ENCODE measurements at places on chromosomes 2 and 18.

DNA sequence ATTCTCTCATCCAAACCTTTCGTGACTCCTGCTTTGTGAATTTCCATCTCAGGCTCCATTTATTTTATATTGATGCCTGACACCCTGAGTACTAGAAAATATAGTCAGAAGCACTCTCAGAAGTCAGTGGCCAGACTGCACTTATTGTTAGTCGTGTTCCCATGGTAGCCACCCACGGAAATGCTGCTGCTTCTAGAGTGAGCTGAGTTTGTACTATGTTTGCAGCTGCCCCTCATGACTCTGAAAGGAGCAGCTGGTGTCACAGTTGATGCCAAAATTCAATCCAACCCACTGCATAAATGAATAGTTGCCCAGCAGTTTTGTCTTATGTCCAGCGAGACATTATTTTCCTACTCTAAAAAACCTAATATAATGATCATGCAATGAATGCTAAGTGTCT is 265.2 kb upstream of the SPHKAP start:
- DNase-seq = no peak

DNA sequence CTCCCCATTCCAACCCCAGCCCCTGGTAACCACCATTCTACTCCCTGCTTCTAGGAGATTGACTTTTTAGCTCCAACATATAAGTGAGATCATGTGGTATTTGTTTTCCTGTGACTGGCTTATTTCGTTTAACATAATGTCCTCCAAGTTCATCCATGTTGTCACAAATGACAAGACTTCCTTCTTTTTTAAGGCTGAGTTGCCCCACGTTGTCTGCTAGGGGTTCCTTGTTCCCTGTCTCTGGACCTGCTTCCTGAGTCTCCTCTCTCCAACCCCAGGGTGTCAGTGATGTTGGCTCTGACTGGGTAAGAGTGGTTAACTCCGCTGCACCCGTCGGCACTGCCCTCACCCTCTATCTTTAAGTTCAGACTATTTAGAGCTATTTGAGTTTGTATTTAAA is 175.2 kb downstream of the SH3RF3 start:
- no peak for DNase-seq

DNA sequence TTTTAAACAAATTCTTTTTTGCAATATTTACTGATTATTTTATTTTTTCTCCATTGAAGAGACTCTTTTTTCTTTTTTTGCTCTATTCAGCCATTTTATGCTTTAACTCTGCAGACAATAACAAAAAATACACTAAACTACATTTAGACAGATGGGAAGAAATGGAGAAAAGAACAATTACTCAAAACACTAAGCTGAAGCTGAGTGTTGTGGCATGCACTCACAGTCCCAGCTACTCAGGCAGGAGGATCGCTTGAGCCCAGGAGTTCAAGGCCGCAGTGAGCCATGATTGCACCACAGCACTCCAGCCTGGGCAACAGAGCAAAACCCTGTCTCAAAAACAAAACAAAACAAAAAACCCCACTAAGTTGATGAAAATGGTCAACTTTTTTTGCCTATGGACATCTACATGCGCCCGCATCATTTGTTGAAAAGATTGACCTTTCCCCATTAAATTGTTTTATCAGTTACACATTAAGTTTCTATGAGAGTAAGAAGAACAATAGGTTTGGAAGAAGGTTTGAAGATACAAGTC is 43.0 kb downstream of the E2F6 start:
- DNase-seq = no peak

DNA sequence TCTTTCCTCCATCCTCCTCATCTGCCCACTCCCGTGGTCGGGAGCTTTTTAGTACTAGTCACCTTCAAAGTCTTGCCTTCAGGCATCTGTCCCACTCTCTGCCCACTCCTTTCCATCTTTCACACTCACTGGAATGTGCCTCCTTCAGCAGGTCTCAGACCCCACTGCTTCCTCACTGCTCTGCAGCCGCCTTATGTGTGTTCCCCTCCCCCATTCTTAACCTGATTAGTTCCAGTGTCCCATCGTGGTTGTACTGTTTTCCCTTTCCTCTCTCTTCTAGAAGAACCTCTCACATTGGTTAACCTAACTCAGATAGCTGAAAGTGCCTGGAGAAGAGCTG is 3.0 kb downstream of the ARMC9 start:
- no peak for DNase-seq

GRCh38 chr2:17747684-17748452 is 5.7 kb downstream of the SMC6 start:
- DNase-seq = no peak

DNA sequence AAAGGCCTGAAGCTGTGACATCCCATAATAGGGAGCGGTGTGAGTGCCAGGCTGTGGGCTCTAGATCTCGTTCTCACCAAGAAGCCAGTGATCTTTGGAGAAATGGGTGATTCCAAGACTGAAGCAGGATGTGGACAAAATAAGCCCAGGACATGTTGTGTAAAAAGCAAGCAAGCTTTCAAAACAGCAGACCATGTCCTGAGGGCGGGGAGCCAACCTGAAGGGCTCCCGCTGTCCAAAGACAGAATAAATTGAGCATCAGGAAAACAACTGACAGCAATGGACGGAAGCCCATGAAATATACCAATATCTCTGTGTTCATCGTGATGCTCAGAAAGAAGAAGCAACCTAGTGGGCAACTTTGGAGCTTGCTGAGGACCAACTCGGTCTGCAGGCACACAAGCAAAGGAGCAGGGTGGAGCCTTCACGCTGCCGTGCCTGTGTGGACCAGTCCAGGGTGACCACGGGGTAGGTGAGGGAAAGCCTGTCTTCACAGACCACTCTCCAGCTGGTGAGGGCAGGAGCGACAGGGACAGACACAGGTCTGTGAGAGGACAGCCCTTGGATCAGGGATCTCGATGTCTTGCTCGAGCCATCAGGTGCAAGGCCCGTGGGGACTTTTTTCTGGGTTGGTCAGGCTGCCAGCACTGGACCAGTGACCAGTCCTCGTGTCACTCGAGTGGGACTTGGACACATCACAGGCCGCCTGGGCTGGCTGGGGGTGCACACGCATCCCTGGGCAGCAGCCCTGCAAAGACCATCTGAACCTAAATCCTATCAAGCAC is 21.5 kb downstream of the MTERF4 start:
- DNase-seq = no peak

DNA sequence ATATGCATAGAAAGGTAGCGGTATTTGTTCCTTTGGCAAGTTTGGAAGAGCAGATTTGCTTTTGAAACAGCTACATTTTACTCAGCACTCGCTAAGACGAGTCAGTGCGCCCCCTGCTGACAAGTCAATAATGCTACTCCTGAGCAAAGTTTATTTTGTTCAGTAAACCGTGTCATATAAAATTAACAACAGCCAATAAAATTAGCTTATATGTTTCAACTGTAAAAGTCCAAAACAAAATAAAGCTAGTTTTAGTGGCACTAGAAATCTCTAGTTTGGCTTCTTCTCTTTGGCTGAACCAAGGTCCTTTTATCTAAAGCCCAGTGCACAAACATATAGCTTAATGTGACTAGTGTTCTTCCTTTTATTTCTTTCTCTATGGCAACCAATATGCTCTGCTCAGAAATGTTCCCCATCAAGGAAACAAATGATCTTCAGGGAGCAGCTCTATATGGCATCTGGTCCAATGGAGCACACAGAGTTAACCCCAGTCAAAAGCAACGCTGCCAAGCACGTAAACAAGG is 4.2 kb upstream of the POU3F3 start:
- DNase-seq = peak; percentile 19

GRCh38 chr2:140808820-140809219 is 1322.0 kb downstream of the LRP1B start:
- no peak for DNase-seq

GRCh38 chr2:1305342-1306013 is 107.8 kb upstream of the TPO start:
- no peak for DNase-seq

GRCh38 chr18:66734451-66734850 is 130.6 kb upstream of the CDH19 start:
- DNase-seq = no peak

- DNase-seq = no peak
Observed at GRCh38 chr2:28730641-28731146, 20.9 kb upstream of the PPP1CB start.

DNA sequence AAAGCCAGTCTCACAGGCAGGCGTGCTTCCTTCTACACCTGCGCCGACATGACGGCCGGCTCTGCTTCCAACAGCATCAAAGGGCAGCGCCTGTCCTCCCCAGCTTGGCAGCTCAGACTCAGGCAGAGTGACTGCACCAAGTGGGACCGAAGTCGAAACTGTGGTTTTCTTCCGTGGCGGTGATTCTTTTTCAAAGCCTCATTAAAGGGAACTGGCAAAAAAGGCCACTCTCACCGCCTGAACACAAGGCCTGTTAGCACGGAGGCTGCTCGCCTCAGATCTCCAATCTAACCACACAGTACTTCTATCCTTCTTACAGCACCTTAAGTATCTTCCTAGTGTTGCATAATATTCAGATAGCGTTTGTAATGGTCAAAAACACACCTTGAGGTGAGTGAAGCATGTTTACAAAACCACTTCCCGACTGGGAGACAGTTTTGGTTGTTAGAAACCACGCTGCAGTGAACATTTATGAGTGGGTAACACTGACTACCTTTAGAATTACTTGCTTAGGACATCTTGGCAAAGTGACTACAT is 236.4 kb downstream of the HDAC4 start:
- DNase-seq = no peak

GRCh38 chr18:74412116-74412880 is 44.8 kb downstream of the DIPK1C start:
- no peak for DNase-seq

GRCh38 chr2:24570225-24570624 is 79.2 kb downstream of the NCOA1 start:
- no peak for DNase-seq

- no peak for DNase-seq
Observed at GRCh38 chr2:86397986-86398385, 43.2 kb upstream of the KDM3A start.

- DNase-seq = no peak
Observed at GRCh38 chr2:8923183-8923582, 80.3 kb downstream of the MBOAT2 start.

DNA sequence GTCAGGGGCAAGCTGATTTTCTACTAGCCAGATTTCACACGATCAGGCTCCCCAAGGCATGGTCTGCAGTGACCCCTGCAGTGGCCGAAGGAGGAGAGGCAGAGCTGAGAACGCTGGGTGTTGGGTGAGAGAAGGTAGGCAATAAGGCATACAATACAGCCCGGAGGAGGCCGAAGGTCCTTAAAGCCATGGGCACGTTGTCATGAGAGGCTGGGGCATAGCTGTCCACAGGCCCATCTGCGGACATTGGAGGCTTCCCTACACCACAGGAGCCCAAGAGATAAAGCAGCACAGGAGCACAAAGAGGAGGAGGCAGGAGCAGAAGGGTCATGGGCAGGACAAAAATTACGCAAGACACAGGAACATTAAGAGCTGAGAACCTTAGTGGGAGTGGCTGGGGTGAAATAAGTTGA is 16.7 kb upstream of the BZW1 start:
- DNase-seq = no peak

DNA sequence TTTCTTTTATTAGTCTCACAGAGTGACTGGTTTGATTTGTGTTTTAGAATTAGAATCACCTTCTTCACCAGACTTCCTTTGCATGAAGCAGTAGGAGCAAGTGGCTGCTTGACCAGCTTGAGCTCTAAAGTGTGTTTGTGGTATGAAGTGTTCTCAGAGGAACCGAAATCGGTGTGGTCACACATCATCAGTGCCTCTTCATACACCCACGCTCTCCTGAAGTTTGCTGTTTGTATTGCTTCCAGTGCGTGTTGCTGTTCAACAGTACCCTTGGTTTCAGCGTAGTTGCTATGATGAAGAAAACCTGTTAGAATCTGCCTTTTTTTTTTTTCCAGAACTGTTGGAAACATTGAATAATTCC is 77.9 kb downstream of the LIMS1 start:
- DNase-seq = no peak

- no peak for DNase-seq
Observed at GRCh38 chr18:62848946-62849345, 133.6 kb downstream of the PHLPP1 start.

- DNase-seq = no peak
Observed at GRCh38 chr2:234951664-234952269, at the start of gene SH3BP4. Gene SH3BP4 (plus strand): TSS chr2:234952017. CDS start chr2:235035003, 82,986 bp downstream.

- DNase-seq = no peak
Observed at GRCh38 chr2:197310271-197310985, at the start of gene ANKRD44. Gene ANKRD44 (minus strand): TSS chr2:197310780. CDS start chr2:197310604, 176 bp downstream.

DNA sequence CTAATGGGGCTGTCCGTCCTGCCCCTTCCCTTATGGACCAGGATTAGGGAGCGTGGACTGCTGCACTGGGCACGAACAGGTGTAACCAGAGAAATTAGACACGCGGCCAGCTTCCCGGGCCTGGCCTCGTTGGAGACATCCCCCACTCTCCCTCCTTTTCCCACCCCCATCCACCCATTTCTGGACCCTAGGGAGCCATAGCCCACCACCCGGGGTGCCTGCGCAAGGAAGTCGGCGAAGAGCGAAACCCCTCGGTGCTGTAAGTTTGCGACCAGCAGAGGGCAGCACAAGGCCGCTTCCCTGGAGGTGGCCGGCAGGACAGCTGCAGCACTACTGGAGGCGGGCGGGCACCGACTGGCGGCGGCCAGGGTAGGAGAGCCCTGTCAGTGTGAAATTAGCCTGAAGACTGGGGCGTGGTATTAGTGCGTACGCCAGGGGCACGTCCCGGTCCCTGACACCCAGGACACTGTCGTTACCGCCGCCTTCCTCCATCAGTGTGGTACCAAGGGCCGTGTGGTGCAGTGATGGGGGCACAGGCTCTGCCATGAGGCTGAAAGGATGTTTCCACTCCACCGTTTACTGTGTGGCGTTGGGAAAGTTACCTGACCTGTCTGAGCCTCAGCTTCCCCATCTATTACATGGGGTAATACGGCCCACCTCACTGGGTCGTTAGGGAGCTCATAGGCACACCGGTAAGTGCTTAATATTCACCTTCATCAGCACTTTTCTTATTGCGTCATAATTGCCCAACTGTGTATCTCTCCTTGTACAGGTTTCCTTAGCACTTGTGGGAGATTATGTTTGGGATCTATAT is 36.0 kb upstream of the CD207 start:
- DNase-seq = no peak

GRCh38 chr18:54957296-54957832 is 1.9 kb downstream of the CCDC68 start:
- DNase-seq = no peak

- DNase-seq = no peak
Observed at GRCh38 chr2:182949572-182950189, 83.2 kb upstream of the FRZB start.

- no peak for DNase-seq
Observed at GRCh38 chr2:38658613-38659012, 7.3 kb upstream of the GALM start.

DNA sequence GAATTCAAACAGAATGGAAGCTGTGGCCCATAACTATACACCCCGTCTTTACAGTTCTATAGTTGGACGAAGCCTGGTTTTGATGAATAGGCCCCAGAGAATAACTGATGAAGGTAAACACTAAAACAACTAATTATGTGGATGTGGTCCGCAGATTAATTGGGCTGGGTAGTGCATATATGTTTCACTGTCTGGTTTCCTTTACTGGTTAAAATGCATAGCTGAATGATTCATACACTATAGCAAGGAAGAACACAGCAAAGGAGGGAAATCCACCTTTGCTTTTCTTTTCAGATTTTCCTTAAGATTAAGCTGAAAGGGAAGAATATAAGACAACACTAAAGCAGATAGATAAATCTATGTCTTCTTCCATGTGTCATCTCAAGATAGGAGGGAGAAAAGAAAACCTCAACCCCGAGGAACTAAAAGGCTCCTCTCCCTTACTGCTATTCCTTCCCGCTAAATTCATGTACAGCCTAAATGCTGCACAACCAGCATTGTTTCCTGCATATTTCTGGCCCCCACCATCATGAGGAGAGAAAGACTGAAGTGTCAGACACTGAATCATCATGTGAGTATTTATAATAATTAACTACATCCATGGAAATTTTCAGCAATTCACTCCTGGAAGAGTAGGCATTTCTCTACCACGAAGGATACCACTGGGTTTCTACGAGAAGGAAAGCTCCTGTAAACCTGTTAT is 297.1 kb upstream of the CCDC68 start:
- DNase-seq = no peak
